Lower leg skin (tissue), 4 donors: ENCODE measurements at places on chromosomes 7 and 10.

GRCh38 chr7:107090457-107090856 lies 46.0 kb downstream of the PRKAR2B start:
- no peak for DNase-seq

GRCh38 chr10:91549262-91549661 lies 83.6 kb downstream of the PPP1R3C start:
- no peak for DNase-seq

DNA sequence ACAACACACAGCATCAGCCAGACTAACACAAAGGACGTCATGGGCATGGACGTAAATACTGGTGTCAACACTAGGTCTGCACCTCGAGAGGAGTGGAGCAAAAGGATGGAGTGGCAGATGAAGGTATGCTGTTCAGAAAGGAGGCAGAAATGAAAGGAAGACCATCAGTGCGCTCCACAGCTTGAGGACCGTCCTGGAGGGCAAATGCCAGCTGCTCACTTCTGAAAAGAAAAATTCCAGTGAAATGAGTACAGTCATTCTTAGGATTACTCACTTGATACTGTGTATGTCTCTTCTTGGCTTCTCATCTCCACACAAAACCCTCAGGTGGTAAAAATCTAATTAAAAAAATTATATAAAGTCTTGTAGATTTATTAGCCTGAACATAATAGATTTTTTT lies 44.8 kb downstream of the EGFR start:
- no peak for DNase-seq

DNA sequence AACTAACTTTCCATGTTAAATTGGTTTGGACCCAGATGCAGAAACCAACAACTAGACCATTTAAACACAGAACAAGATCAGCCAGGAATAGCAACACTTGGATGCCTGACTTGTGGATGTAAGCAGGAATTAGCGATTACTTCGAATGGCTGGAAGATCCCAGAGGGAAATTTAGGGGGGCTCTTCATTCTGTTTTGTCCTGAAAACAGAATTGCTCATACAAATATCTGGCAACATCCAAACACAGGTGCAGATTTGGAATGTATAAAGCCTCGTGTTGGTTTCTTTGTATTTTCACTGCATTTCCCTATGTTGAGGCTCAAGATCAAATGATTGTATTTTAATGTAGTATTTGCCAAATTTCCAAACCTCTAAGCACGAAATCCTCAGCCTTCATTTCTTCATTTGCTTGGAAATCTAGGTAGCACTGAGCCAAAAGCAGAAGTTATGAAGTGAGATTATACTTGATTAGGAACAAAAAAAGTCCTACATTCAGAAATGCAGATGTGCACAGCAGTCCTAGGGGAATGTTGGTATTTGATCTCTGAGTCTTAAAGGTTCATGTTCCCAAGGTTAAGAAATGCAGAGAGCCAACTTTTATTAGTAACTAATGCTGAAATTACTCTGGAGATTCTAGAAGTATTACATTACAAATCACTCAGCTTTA lies 248.7 kb upstream of the TCF7L2 start:
- no peak for DNase-seq

GRCh38 chr10:129046065-129046681 lies 420.9 kb upstream of the MGMT start:
- no peak for DNase-seq

DNA sequence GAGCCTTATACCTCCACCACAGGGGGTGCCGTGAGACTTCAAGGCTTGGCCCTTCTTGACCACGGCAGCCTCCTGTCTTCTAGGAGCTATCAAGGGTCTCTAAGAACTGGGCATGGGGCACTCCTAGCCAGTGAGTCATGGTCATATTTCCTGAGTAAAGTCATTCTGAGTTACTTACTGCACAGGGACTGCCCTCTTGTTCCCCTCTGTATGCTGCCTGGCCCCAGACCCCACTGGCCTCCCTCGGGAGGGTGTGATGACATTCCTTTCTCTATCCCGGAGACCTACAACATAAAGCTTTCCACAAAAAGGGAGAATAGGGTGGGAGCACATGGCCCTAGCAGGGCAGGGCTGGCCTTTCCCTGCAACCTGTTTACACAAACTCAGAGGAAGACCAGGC lies 21.4 kb downstream of the DPCD start:
- no peak for DNase-seq

DNA sequence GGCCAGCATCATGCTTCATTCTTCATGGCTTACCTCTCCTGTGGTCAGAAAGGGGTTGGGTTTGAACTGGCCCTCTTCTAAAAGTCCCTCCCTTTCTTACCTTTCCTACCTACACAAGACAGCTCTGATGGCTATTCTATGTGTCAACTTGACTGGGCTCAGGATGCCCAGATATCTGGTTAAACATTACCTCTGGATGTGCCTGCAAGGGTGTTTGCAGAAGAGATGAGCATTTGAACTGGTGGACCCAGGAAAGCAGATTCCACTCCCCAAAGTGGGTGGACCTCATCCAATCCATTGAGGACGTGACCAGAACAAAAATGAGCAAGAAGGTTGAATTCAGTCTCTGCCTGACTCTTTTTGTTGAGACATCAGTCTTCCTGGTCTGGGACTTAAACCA lies 79.0 kb upstream of the TCF7L2 start:
- DNase-seq = no peak

DNA sequence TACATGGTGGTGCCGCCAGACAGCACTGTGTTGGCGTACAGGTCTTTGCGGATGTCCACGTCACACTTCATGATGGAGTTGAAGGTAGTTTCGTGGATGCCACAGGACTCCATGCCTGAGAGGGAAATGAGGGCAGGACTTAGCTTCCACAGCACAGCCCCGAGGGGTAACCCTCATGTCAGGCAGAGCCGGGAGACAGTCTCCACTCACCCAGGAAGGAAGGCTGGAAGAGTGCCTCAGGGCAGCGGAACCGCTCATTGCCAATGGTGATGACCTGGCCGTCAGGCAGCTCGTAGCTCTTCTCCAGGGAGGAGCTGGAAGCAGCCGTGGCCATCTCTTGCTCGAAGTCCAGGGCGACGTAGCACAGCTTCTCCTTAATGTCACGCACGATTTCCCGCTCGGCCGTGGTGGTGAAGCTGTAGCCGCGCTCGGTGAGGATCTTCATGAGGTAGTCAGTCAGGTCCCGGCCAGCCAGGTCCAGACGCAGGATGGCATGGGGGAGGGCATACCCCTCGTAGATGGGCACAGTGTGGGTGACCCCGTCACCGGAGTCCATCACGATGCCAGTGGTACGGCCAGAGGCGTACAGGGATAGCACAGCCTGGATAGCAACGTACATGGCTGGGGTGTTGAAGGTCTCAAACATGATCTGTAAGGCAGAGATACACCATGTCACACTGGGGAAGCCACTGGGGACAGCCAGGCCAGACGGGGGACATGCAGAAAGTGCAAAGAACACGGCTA lies 104.6 kb upstream of the TNRC18 start:
- DNase-seq = peak; percentile 90

GRCh38 chr10:19970256-19970655 lies 154.0 kb downstream of the PLXDC2 start:
- DNase-seq = no peak

GRCh38 chr7:107744345-107744750 lies 406 bp downstream of the CBLL1 start:
- DNase-seq = no peak

DNA sequence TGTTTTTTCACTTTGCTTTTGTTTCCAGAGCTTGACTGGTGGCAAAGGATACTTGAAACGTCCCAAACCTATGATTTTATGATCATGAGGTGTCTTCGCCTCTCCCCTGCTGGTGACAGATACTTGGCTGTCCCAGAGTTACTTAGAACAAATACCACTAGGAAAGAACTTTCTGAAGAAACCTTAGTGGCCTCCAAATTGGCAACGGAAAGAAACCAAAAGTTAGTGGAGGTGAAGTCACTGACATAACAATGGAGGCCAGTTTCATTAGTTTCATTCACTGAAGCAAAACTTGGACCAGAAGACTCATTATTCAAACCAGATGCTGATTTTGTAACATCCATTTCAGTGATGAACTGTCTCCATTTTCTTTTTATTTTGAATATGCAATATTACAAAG lies 68.6 kb downstream of the JAZF1 start:
- no peak for DNase-seq

DNA sequence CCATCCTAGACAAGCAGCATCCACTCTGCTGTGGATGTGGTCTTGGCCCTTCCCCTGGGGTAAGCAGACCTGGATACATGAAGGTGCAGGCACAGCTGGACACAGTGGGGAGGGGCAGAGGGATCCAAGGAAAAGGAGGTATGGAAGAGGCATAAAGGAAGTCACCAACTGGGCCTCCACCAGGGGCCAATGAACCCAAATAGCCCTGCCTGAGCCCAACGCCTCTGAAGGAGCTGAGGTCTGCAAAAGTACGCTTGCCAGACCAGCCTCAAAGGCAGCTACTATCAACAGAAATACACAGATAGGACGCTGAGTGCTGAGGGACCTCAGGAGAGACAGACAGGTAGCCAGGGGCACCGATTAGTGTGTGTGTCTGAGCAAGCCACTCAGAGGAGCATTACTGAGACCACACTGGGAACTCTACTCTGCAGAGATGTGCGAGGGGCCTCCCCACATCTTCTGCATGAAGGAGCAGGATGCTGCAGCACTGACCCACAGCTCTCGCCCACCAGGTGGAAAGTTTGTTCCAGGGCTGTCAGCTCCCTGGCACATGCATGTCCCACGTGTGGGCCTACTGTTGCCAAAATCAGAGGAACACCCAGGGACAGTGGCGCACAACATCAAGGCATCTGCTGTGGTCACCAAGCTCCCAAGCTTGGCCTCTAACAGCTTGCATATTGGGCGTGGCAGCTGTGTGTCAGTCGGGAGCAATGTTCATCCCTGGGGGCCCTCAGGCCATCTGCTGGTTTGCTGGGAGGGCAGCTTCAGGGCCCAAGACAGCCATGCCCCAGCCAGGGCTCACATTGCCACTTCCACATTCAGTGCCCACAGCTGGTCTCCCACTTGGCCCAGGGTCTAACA lies 40.0 kb downstream of the MKI67 start:
- no peak for DNase-seq

- no peak for DNase-seq
These were observed 24.9 kb upstream of the GSAP start for GRCh38 chr7:77441046-77441445.

GRCh38 chr10:116690356-116691322 lies 51.7 kb downstream of the HSPA12A start:
- DNase-seq = no peak

DNA sequence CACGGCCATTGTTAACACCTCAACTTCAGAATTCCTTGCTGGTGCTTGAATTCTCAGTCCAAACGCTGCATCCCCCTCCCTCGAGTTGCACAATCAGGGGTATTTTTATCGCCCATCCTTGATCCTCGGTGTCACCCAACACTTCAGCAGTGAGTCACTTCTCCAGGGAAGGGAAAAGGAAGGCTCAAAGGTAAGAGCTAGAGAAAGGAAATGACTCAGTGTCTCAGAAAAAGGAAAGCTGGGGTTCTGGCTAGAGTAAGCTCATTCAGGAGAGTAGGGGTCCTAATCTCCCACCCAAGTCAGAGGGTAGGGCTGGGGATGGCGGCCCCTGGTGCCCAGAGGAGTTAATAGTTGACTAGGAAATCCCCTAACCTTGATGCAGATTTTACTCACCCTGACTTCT lies 39.8 kb upstream of the TRIM8 start:
- DNase-seq = no peak
